T-helper 17 cell (primary cell): ENCODE measurements at places on chromosomes 3 and 15.
A peak's percentile ranks its signal among the peaks of the same experiment; 100 is the strongest.

GRCh38 chr3:53194210-53195065 is 33.4 kb downstream of the PRKCD start:
- peaks cover 4% of the 10 kb centered on the region for H3K27me3 ChIP-seq
- no peak for DNase-seq
- peaks cover 6% of the 10 kb centered on the region for H3K36me3 ChIP-seq
- peak overlapping the region; percentile 56 for H3K27ac ChIP-seq
- peaks cover 7% of the 10 kb centered on the region for H3K4me1 ChIP-seq

GRCh38 chr3:14658978-14659377 is 7.4 kb downstream of the CCDC174 start:
- H3K4me3 ChIP-seq, result no peak overlapping the region
- no peaks in the 10 kb centered on the region for H3K27me3 ChIP-seq
- H3K36me3 ChIP-seq, result peaks cover 10% of the 10 kb centered on the region
- DNase-seq, result no peak

DNA sequence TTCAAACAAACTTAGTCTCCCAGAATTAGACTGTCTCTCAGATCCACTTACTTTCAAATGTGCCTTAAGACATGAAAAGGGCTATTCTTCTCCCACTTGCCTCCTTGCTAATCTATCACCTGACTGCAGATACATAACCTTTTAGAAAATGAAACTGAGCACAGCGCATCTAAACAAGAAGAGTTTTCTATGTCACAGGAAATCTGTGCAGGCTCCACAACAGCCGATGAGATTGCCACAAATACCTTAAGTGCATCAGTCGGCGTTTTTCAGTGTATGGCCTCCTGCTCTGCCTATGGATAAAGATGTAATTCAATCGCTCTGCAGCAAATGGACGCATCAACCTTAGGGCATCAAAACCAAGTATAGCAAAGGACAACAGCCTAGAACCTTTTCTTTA is 544.2 kb downstream of the FOXP1 start:
- H3K27me3 ChIP-seq, result no peaks in the 10 kb centered on the region
- H3K27ac ChIP-seq, result peak overlapping the region; percentile 89
- DNase-seq, result no peak
- H3K4me3 ChIP-seq, result peak overlapping the region; percentile 41

DNA sequence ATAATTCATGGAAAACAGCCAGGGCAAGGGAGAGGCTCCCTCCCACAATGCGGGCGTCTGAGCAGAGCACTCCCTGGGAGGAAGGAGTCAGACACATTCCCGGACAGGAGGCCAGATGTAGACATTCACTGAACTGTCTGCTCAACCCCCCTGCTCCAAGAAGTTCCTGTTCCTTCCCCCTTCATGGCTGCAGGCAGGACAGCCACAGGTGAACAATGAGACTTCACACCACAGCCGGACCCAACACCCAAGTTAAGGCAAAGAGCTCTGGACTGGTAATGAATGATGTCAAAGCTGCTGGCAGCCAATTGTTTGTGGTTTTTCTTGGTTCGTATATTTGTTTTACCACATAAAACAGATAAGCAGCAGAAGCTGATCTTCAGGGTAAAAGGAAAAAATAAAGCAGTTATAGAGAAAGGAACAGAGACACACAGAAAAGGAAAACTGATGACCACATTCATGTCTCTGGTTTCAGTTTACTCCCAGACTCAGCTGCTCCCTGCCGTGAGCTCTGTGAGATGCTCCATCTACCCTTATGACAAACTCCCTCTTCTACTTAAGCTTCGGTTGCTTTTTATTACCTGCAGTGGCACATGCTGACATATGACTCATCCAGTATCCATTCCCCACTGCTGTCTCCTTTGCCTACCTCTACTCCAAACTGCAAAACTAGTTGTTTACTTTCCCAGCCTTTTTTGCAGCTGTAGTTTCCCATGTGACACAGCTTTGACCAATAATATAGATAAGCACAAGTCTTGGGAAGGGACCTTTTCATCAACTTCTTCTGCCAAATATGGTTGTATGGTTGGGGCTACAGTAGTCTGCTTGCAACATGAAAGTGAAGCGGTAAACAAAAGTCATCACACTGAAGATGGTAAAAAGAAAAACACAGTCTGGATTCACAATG is 33.1 kb downstream of the DZIP1L start:
- no peak for DNase-seq
- H3K4me1 ChIP-seq, result peaks cover 7% of the 10 kb centered on the region
- H3K27me3 ChIP-seq, result peaks cover 56% of the 10 kb centered on the region
- no peak overlapping the region for H3K4me3 ChIP-seq
- H3K27ac ChIP-seq, result no peak overlapping the region

GRCh38 chr3:141410408-141410807 is 42.1 kb downstream of the ZBTB38 start:
- peaks cover 16% of the 10 kb centered on the region for H3K36me3 ChIP-seq
- H3K4me3 ChIP-seq, result peak overlapping the region; percentile 43
- no peaks in the 10 kb centered on the region for H3K27me3 ChIP-seq
- H3K4me1 ChIP-seq, result peaks cover 67% of the 10 kb centered on the region

- H3K4me1 ChIP-seq, result no peaks in the 10 kb centered on the region
- no peak overlapping the region for H3K27ac ChIP-seq
- H3K27me3 ChIP-seq, result peaks cover 32% of the 10 kb centered on the region
- no peak overlapping the region for H3K4me3 ChIP-seq
Measured at GRCh38 chr3:57184526-57184925, 15.3 kb downstream of the HESX1 start.

DNA sequence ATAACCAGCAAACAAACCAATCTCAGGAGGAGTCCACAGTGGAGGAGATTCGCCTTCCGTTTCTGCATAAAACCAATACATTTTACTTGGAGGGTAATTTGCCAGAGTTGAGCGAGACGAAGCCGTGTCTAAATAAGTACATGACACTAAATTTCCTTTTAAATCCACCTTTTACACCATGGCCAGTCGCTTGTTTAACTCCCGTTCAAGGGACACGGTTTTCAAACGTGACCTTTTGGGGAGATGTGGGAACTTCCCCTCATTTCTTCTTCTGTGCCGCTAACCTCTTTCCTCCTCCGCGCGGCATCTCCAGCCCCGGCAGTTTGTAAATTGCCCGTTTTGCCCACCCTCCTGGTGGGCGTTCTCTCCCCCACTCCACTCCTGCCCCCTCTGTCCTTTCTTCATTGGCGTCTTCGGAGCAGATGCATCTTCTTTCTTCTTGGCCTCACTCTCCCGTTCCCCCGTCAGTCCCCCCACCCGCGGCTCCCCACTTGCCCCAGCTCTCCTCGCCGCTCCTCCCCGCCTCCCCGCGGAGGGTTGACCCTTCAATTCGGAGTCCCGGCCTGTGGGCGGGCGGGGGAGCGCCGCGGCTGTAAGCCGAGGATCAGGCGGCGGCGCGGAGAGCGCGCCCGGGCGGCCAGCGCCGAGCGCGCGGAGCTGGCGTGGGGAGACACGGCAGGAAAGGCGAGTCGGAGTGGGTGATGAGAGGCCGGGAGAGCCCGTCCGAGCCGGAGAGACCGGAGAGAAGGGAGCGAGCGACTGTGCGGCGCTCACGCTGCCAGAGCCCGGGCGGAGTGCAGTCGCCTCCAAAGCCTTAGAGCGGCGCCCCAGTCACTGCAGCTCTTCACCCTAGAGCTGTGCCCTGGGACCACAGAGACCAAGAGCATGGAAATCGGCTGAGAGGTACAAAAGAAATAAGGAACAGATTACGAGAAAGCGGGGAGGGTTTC is at the start of gene NLGN1:
Gene NLGN1 (plus strand): TSS at position 584 of the 950 bp plus-strand sequence.
- DNase-seq, result no peak
- peaks cover 53% of the 10 kb centered on the region for H3K27me3 ChIP-seq
- no peaks in the 10 kb centered on the region for H3K36me3 ChIP-seq
- H3K4me1 ChIP-seq, result peaks cover 8% of the 10 kb centered on the region
- peak within 1 kb of the TSS; percentile 61 for H3K4me3 ChIP-seq

DNA sequence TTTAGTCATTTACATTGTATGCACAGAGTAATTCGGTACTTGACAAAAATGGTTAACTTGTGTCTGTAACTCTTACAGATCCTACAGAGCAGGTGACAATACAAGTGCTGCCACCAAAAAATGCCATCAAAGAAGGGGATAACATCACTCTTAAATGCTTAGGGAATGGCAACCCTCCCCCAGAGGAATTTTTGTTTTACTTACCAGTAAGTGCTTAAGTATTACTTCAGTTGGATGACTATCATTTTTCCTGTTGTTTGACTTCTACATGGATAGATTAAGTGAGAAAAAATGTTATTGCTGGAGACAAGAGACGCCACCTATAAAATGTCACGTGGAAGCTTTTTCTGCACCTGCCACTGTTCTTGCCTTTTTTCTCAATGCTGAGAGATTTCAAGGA is 173.2 kb downstream of the ALCAM start:
- H3K27ac ChIP-seq, result no peak overlapping the region
- DNase-seq, result no peak
- no peaks in the 10 kb centered on the region for H3K27me3 ChIP-seq
- no peaks in the 10 kb centered on the region for H3K4me1 ChIP-seq
- no peak overlapping the region for H3K4me3 ChIP-seq
- H3K36me3 ChIP-seq, result peaks cover 7% of the 10 kb centered on the region

GRCh38 chr3:123409443-123410148 is 39.3 kb downstream of the ADCY5 start:
- peaks cover 23% of the 10 kb centered on the region for H3K27me3 ChIP-seq
- DNase-seq, result no peak
- H3K36me3 ChIP-seq, result no peaks in the 10 kb centered on the region
- H3K4me1 ChIP-seq, result peaks cover 4% of the 10 kb centered on the region
- no peak overlapping the region for H3K27ac ChIP-seq

- no peak for DNase-seq
- H3K27ac ChIP-seq, result peak overlapping the region; percentile 80
- peak overlapping the region; percentile 67 for H3K4me3 ChIP-seq
- no peaks in the 10 kb centered on the region for H3K36me3 ChIP-seq
- peaks cover 52% of the 10 kb centered on the region for H3K4me1 ChIP-seq
- H3K27me3 ChIP-seq, result no peaks in the 10 kb centered on the region
Measured at GRCh38 chr3:15319575-15319974, 12.8 kb downstream of the SH3BP5 start.

- H3K36me3 ChIP-seq, result peaks cover 3% of the 10 kb centered on the region
- H3K4me3 ChIP-seq, result no peak overlapping the region
Measured at GRCh38 chr15:22904736-22905135, 66.3 kb downstream of the NIPA2 start.

DNA sequence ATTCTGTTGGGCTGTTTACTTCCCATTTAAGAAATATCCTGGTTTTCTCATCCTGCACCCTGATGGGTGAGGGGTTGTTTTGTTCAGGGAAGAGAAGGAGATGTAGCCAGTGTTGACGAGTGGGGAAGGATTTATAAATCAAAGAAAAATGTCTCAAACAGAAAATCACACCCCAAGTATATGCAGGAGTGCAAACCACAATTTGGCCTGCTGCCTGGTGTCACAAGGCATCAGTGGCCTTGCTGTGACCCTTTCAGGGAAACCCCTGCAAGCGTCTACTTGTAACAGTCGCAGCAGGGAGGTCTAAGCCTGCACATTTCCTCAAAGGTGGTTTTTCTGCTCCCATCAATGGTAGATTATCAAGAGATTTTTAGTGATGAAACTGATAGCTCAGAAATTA is 132.6 kb upstream of the LRRN1 start:
- no peak for DNase-seq
- peaks cover 5% of the 10 kb centered on the region for H3K27me3 ChIP-seq
- no peak overlapping the region for H3K27ac ChIP-seq
- no peaks in the 10 kb centered on the region for H3K36me3 ChIP-seq

DNA sequence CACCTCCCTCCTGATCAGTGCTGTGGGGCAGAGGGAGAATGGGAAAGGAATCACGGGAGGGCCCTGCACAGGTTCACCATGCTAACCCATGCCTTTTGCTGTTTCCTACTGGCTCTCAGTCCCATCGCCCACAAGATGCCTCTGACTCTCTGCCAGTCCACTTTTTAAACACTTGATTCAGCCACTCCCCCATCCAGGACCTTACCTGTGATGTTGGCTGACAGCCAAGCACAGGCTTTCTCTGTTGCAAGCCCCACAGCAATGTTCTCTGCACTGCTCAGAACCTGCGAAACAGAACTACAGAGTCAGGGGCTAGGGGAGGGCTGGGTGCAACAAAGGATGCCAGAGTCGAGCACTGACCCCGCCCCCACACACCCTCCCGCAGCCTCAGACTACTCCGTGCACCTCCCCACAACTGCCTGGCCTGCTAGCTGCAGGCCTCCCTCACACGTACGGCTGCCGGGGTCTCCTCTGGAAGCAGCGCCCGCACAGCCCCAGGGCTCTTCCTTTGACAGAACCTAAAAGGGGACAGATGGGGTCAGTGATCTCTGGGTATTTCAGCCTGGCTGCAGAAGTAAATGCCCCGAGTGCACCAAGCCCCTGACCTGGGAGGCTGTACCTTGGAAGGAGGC is 9.1 kb downstream of the CDAN1 start:
- H3K27me3 ChIP-seq, result no peaks in the 10 kb centered on the region
- peak overlapping the region; percentile 84 for H3K27ac ChIP-seq
- no peak overlapping the region for H3K4me3 ChIP-seq
- H3K4me1 ChIP-seq, result peaks cover 5% of the 10 kb centered on the region

- no peaks in the 10 kb centered on the region for H3K36me3 ChIP-seq
- H3K4me1 ChIP-seq, result peaks cover 2% of the 10 kb centered on the region
Measured at GRCh38 chr3:185733980-185734724, 90.7 kb downstream of the IGF2BP2 start.

DNA sequence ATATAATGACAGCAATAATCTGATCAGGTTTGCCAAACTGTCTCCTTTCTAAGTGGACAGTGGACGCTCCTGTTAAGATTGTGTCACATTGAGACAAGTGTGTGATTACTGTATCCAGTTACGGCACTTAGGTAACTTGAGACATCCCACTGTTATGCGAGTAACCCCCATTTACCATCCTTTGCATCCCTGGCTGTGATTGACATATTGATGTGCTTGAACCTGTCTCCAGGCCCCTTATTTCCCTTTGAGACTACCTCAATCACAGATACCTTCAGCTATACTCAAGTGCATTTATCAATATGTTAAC is 785.2 kb downstream of the NR2F2 start:
- no peaks in the 10 kb centered on the region for H3K36me3 ChIP-seq
- H3K4me1 ChIP-seq, result no peaks in the 10 kb centered on the region

DNA sequence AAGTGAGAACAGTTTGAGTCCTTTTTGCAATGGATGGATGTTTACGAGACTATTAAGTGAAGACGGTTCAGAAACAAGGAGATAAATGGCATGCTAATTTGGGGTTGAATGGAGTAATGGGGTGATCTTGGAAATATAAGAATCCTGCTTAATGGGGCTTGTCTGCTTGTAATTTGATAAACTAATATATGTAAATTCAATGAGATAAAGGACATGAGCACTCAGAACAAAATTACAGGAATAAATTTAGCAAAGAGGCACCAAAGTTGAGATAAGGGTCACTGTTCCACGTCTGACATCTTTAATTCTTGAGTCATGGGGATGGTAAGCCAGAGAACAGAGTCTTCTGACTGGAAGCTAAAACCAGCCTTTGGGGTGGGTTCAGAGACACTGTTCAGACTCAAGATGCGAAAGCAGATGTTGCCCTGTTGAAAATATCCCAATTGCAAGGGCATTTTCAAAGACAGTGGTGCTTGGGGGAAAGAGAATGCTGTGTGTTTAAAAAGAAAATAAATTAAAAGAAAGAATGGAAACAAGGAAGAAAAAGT is 67.8 kb upstream of the CHRNB4 start:
- H3K27ac ChIP-seq, result no peak overlapping the region
- peaks cover 60% of the 10 kb centered on the region for H3K27me3 ChIP-seq
- peaks cover 9% of the 10 kb centered on the region for H3K4me1 ChIP-seq
- DNase-seq, result no peak
- H3K4me3 ChIP-seq, result no peak overlapping the region

- H3K4me3 ChIP-seq, result no peak overlapping the region
- no peak for DNase-seq
- no peaks in the 10 kb centered on the region for H3K36me3 ChIP-seq
- H3K27ac ChIP-seq, result no peak overlapping the region
Measured at GRCh38 chr3:20842002-20842401, 656.0 kb upstream of the SGO1 start.
